ENCODE measurements at places on chromosomes 16 and 17.

DNA sequence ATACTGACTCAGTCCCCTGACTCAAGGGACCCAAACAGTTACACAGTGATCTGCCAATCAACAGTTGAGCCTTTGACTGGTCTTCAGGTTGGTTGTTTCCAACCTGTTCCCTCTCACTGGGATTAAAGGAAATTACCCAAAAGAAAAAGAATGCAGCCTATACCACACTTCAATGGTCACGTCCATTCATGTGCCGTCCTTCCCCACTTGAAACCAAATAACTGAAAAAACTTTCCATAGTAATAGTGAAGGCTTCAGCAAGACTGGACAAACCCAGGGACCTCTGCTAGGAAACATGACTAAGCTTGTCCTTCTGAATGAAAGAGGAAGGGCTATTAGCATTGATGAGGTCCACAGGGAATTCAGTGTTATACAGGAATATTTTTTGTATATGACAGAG, 30.6 kb downstream of the MRPS23 start:
- no peak for DNase-seq

GRCh38 chr16:46763147-46763546, 15.0 kb upstream of the MYLK3 start:
- DNase-seq, result peak; percentile 26

DNA sequence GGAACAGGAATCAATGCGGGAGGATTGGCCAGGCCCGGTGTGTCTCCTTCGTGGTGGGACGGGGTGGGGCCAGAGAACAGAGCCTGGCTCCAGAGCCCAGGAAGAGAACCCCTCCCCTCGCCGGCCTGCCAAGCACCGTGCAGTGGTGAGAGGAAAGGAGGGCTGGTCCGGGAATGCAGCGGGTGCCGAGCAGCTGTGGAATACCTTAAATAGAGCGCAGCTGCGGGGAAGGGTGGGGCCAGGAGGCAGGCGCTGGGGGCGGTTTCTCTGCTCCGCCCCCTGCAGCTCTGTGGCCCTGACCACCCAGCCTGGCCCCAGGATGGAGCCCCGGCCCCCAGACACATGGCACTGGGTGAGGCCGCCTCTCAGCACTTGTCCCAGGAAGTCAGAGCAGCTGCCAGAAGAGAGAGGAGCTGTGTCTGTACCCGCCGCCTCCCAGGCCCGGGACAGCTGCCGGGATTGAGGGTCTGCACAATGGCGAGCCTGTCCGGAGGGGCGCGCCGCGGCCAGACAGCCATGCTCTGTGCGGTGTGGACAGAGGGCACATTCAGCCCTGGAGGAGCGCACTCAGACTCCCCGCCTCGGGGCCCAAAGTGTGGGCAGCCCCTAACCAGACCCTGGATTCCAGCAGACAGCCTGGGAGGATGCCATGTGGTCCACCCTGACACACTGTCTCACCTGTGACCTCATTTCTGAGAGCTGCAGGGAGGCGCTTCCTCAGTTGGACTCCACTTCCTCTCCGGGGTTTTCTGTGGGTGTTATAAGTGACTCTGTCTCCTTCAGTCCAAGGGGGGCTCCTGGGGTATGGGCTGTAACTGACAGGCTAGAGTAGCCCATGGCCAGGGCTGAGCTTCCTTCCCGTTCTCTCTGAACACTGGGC, 268.8 kb downstream of the SEC14L1 start:
- DNase-seq, result no peak

- no peak for DNase-seq
These were observed 51.9 kb upstream of the NSRP1 start for GRCh38 chr17:30064738-30065137.

DNA sequence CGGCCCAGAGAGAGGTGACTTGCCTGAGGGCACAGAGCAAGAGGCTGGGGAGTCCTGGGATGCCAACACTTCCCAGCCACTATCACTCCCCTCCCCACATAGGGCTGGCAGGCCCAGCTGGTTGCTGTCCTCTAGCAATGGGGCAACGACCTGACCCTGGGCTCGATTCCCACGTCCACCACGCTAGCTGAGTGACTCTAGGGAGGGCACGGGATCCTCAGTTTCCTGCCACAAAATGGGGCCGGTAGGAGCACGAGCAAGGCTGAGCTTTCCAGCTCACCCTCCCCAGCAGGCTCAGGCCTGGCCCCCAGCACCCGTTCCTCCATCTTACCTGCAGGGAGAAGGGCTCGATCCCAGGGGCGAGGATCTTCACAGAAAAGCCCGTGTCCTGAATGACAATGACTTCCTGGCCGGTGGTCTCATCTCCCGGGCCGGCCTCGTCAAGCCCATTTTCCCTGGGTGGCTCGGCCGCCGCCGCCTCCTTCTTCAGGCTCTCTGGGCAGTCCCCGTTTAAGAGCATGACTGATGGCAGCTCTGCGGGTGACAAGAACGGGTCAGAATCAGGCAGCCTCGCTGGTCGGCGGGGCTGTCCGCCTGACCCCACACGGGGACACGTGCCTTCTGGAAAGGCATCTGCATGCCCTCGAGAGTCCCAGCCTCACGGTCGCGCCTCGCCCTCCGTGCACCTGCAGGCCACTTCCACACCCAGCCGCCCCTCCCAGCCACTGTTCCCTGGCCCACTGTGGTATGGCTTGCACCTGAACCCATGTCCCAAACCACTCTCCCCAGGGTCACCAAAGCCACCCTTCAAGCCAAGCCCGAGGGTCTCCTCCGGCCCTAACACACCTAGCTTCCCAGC, 7.3 kb downstream of the CLUH start:
- no peak for DNase-seq

DNA sequence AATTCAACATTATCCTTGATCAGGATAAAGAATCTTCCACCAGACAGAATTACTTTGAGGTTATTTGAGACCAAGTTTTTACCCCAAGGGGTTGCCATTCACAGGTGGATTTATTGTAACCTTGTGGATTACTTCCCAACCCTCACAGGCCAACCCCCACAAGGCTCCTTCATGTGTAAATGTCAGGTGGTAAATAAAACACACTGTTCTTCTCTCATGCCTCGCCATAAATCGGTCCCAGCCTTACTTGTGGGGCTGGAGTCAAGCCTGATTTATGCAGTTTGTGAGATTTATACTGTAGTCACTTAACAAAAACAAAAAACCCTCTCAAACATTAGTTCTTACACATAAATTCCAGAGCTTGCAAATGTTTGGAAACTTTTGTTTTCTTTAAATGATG, 98.6 kb upstream of the IRX3 start:
- DNase-seq, result no peak

GRCh38 chr17:15185625-15185991, 79.5 kb downstream of the PMP22 start:
- DNase-seq, result no peak

- no peak for DNase-seq
These were observed 12.4 kb upstream of the ZNF689 start for GRCh38 chr16:30622455-30623032.

DNA sequence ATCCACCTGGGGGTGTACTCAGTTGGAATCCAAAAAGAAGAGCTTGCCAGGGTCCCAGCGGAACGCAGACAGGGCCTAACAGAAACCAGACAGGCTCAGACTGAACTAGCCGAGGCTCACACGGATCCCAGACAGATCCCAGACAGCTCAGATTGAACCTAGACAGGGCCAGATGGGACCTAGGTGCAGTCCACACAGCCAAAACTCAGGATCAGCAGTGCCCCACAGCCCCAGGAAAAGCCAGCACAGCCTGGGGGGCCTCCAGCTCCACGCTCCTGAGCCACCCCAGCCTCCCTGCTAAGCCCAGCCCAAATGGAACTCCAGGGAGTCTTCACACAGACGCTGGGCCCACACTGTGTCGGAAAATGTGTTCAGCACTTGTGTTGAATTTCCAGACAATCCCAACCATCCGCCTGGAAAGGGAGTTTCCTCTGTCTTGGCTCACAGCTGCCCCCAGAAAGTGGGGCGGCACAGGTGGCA, 7.5 kb downstream of the STX1B start:
- no peak for DNase-seq

Data from NCI-H2029 (cell line).